ENCODE measurements at places on chromosomes 5 and 9.

DNA sequence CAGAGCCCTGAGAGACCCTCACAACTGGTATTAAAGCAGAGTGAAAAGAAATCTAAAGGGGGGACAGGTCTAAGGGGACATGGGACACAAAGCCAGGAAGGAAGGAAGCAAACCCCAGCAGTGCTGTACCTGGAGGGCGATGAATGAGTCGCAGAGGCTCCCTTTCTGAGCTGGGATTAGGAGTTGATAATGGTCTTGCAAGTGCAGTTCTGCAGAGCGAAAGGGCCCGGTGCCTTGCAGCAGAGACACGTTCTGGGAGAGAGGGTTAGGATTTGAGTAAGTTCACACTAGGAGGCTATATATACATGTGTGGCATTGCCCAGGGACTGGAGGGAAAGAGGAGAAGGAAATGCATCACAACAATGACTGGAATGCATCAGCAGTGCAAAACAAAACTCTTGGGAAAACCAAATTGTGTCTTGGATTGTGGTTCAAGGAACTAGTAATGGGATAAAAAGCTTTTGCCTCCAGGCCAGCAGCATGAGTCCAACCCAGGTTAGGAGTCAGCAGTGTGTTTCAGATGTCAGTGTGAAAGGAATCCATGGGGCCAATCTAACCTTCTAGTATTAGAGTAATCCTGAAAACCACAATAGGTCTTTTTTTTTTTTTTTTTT, 38.8 kb upstream of the LIFR start:
- peak; percentile 91 for DNase-seq

DNA sequence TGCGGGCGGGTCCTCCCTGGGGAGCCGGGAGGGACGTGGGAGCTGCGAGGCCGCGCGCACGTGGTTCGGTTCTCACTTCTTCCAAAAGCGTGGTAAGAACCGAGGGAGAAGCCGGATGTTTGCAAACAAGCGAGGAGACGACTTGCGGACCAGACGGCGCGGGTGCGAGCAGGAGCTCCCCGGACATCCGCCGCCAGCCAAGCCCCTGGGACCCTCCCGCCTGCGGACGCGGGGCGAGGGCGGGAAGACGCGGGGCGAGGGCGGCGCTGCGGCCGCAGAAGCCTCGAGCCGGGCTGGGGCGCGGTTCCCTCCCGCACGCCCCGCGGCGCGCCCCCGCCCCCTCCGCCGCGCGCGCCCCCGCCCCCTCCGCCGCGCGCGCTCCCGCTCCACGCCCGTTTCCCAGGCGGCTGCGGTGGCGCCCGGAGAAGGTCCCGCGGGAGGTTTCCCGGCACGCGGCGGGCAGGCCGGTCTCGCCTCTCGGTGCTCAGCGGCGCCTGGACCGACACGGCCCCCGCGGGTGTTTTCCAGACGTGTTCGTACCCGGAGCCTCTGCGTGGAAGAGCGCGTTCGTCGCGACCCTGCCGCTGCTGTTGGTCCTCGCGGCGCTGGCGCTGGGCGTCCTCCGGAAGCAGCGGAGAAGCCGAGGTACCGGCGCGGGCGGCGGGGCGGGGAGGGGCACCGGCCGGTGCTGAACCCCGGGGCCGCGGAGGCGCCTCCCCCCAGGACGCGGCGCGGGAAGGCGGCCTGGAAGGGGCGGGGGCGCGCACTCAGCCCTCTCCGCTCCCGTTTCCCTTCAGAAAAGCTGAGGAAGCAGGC, 12.8 kb downstream of the BTNL9 start:
- DNase-seq: peak; percentile 4

DNA sequence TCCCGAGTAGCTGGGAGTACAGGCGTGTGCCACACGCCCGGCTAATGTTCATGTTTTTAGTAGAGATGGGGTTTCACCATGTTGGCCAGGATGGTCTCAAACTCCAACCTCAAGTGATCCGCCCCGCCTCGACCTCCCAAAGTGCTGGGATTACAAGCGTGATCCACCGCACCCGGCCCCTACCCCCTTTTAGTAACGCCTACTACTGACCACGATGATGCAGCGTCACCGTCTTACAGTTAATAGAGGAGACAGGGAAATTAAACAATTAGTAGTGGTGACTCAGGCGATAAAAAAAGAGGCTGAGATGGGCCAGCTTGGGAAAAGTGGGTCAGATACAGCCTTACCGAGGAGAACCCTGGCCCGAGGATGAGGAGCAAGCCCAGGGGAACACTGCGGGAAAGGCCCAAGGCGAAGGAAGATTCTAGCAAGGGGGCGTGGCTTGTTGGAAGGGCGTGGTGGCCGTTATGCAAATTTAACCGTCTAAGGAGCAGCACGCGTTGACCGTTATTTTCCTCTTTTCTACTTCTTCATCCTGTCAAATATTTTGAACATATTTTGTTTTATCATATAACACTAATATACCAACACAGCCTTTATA, 1.6 kb upstream of the SETX start:
- no peak for DNase-seq

DNA sequence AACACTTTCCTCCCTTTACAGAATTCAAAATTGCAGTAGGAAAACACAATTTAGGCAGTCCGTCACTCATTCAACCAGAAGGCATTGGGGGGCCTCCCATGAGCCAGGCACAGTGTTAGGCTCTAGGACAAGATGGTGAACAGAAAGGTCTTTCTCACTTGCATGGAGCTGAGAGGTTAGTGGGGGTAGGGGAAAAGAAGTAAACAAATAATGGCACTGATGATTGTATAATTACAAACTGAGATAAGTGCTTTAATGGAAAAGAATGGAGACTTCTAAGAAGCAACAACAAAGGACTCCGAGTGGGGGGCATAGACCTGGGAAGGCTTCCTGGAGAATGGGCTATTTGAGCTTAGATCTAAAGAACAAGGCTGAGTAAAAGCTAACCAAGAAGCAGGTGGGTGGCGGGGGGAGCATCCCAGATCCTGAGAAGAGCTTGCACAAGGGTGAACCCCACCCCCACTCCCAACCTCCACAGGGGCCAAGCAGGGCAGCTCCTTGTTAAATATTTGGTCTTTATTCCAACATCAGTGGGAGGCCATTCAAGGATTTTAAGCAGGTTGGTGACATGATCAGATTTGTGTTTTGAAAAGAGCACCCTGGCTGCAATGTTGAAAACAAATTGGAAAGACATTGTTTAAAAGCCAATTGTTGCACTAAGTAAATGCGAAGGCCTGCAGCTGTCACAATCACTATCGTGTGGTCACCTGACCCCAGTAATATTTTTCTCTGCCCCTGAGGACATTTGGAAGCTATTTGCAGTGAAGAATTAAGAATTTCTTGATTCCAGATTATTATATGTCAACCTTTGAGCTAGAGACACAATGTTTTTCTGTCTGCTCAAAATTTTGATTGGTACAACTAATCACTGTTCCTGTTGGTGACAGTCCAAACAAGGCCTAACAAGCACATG, 73.9 kb upstream of the EFNA5 start:
- no peak for DNase-seq

DNA sequence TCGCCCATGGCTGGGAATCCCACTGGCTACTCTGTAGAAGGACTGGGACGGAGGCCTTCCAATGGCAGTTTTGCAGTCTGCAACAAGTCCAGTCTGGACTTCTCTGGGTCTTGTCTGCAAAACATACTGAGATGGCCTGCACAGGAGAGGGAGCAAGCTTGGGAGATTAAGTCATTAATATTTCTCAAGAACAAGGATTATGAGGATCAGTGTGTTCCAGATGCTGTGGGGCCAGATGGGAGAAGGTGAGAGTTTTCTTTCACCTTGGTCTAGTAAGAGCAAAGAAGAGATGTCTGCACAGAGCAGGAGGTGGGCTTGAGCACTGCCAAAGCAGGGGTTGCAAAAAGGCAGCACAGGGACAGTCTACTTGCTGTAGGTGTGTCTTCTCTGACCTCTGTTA, at the start of gene PDE6A:
Gene PDE6A (minus strand): TSS at position 128 of the 400 bp plus-strand sequence. CDS start 120 bp downstream, at position 8.
- DNase-seq: no peak

GRCh38 chr5:58326022-58326421, 133.9 kb downstream of the PLK2 start:
- no peak for DNase-seq

GRCh38 chr5:132059043-132059695, 1.3 kb upstream of the IL3 start:
- DNase-seq: no peak

GRCh38 chr9:111375817-111376564, 46.0 kb upstream of the OR2K2 start:
- DNase-seq: peak; percentile 37

DNA sequence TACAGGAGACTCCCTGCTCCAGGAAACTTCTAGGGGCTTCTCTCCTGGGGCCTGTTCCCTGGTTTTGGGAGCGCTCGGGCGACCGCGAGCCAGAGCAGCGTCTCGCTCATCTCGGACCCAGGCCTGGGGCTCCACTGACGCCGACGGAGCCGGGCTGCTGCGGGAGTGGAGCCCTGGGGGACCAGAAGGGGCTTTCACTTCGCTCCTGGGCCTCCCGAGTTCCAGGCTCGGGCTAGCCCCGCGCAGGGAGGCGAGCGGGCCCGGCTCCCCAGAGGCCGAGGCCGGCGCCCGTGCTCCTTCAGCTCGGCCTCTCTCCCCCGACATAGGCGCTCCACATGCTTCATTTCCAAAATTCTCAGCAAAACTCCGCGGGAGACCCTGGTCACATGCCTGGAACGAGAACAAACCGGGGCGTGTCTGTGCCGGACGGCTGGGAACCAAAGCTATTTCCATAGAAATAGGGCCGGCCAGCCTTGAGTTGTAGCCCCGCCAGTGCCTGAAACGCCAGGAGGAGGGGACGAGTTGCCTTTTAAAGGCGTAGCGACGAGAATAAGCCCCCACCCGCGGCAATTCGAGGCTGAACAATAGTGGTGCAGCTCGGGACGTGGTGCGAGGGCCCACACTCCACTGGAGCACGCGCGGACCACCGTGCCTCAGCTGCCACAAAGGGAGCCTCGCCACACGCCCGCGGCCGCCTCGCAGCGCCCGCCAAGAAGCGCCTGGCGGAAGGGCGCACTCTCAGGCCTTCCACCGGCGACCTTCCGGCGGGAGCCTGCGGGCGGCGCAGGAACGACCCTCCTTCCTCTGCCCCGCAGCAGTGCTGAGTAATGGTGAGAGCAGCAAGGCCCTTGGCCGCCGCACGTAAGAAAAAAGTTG, 1.1 kb upstream of the G3BP1 start:
- peak; percentile 74 for DNase-seq

DNA sequence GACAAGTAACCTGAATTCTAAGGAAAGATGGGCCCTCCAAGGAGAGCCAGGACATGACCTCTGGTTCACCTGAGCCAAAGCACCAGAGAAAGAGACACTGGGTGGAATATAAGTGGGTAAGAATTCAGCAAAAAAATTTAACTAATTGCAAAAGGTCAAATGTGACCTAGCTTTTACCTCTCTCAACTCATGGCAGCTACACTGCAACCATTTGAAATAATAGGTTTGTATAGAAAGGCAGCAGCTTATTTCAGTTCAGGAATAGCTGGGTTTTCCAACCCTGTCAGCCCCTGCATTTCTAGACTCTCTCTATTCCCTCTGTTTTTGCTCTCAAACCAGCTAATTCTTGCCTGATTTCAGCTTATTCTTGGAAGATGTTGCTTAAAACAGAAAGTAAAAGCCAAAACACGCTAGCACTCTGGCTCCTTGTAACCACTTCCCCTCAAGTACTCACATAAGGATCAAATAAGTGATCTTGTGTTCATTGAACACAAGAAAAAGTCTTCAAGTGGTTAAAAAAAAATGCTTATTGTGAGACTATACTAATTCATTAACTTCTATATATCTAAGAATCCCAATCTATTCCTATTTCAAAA, 101.1 kb upstream of the NR4A3 start:
- DNase-seq: peak; percentile 63

- no peak for DNase-seq
Measured at GRCh38 chr9:20043461-20043860, 254.6 kb upstream of the SLC24A2 start.

GRCh38 chr9:107635803-107636174, 146.2 kb upstream of the KLF4 start:
- DNase-seq: no peak

- peak; percentile 25 for DNase-seq
Measured at GRCh38 chr5:61332358-61332749, 296 bp downstream of the ZSWIM6 start.

- no peak for DNase-seq
Measured at GRCh38 chr5:173004013-173004412, 20.4 kb downstream of the ATP6V0E1 start.

GRCh38 chr5:149561848-149562247, 10.6 kb upstream of the CSNK1A1 start:
- peak; percentile 95 for DNase-seq

- peak; percentile 1 for DNase-seq
Measured at GRCh38 chr9:1434052-1434767, 384.1 kb downstream of the DMRT2 start.

DNA sequence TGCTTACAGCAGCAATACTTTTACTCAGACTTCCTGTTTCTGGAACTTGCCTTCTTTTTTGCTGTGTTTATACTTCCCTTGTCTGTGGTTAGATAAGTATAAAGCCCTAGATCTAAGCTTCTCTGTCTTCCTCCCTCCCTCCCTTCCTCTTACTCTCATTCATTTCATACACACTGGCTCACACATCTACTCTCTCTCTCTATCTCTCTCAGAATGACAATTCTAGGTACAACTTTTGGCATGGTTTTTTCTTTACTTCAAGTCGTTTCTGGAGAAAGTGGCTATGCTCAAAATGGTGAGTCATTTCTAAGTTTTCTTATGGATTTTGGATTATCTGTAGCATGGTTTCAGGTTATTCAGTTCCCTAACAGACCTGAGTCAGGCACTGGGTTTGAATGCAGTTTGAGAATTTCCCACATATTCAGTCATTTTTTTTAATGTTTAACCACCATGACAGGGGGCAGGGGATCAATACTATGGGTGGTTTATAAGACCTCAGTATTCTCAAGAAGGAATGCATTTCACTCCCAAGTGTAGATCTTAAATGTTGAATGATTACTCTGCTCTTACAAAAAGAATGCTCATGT, at the start of gene IL7R:
Gene IL7R (plus strand): TSS at position 127 of the 587 bp plus-strand sequence. CDS start 87 bp downstream, at position 214.
- peak; percentile 45 for DNase-seq

DNA sequence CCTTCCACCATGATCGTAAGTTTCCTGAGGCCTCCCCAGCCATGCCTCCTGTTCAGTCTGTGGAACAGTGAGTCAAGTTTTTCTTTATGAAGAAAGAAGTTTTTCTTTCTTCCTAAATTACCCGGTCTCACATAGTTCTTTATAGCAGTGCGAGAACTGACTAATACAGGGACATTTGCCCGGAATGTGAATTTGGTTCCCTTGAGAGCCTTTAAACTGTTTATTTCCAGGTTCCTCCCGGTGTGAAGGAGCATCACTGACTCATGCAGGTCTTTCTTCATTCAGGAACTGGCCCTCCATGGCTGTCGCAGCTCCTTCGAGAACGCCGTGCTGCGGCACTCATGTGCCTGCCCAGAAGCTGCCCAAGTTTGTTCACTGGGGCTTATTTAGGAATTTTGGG, 87.7 kb downstream of the PTCH1 start:
- DNase-seq: peak; percentile 21

GRCh38 chr9:110112792-110113191, 95.2 kb downstream of the C9orf152 start:
- DNase-seq: no peak

DNA sequence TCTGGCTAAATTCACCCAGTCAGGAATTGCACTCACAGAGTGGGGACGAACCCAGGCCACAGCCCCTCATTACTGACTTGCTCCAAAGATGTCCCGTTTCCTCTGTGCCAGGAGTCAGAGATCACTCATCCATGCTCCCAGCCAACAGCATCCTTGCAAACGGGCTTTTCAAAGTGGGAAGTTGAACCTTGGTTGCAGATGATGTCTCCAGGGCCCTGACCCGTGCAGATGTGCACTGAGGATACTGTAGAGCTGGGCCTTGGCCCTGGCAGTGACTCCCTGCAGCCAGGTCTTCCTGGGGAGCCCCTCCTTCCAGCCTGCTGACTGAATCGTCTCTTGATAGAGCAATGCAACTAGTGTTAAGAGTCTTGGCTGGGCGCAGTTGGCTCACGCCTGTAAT, 22.3 kb downstream of the TCF7 start:
- DNase-seq: no peak
